Activated CD4-positive, alpha-beta memory T cell treated with anti-CD3 and anti-CD28 coated beads, Interleukin-2, amount 10 ng/mL, durations not matched to agents 7 days and 5 days (primary cell): ENCODE measurements at places on chromosomes 6 and 20.

- DNase-seq: no peak
Measured at GRCh38 chr20:62742550-62742949, 33.9 kb downstream of the NTSR1 start.

GRCh38 chr6:4935486-4935885, 68.4 kb downstream of the RPP40 start:
- peak; percentile 50 for DNase-seq

GRCh38 chr6:88358846-88359245, 192.7 kb upstream of the CNR1 start:
- DNase-seq: no peak

- DNase-seq: no peak
Measured at GRCh38 chr20:58978351-58979190, 2.5 kb upstream of the NELFCD start.
